SHP77 treated with DMSO at 0.1 percent for 48 hours (cell line): ENCODE measurements at places on chromosomes 1 and 21.

GRCh38 chr1:92973203-92973897, 12.1 kb upstream of the DIPK1A start:
- no peak for DNase-seq

GRCh38 chr1:228898582-228898992, 163.3 kb downstream of the RHOU start:
- DNase-seq: no peak

GRCh38 chr1:45840704-45841103, 37.3 kb downstream of the MAST2 start:
- DNase-seq: no peak

- no peak for DNase-seq
Measured at GRCh38 chr1:17375651-17376050, 3.7 kb downstream of the PADI6 start.

DNA sequence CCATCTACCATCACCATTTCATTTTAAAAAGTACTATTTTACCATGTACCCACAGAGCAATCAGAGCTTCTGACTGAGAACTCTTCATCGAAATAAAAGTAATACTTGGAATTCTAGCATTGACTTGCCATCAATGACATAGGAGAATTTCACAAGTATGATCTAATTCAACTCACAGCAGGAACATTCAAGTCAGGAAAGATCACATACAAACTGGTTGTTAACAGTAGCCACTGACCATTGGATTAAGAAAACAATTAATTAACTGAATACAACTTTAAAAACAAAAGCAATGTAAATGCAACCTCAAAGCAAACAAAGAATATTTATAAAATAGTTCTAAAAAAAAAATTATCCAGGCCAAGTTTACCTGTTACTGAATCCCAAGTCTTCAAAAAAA, 18.8 kb downstream of the RNF115 start:
- no peak for DNase-seq

GRCh38 chr1:164361927-164362326, 197.1 kb upstream of the PBX1 start:
- DNase-seq: no peak

DNA sequence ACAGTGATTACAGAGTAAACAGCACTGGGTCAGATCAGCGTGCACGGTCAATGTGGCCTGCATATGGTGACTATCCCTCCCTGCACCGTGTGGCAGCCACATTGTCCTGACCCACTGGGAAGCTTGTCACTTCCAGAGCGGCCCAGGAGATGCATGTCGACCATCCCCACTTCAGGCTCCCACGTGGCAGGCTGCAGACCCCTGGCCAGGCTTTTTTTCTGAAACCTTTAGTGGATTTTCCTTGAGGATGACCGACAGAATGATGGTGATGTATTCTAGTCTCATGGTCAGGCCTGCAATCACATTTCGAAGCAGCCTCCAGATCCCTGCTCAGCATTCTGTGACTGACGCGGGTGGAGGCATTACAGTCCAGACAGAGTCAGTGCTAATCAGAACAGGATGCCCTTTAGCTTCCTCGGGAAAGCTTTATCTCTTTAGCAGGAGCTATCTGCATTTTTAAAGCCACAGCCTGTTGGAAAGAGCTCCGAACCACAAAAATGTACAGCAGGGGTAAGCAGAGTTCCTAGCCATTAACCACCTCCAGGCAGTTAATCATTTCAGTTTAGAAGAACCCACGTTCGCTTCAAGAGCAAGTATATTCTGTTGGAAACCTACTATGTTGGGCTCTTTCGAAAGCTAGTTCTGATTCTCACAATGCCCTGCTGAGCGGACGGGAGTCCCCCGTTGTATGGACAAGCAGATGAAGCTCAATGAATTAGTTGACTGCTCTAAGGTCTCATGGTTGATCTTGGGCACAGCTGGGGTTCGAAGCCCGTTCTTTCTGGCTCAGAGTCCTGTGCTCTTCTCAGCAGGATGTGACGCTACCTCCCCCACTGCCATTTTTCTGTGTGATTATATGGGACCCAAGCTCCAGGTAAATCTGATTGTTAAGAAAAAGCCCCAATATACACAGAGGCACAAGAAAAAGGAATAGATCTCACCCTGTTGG, 56.5 kb downstream of the IRF2BP2 start:
- no peak for DNase-seq

DNA sequence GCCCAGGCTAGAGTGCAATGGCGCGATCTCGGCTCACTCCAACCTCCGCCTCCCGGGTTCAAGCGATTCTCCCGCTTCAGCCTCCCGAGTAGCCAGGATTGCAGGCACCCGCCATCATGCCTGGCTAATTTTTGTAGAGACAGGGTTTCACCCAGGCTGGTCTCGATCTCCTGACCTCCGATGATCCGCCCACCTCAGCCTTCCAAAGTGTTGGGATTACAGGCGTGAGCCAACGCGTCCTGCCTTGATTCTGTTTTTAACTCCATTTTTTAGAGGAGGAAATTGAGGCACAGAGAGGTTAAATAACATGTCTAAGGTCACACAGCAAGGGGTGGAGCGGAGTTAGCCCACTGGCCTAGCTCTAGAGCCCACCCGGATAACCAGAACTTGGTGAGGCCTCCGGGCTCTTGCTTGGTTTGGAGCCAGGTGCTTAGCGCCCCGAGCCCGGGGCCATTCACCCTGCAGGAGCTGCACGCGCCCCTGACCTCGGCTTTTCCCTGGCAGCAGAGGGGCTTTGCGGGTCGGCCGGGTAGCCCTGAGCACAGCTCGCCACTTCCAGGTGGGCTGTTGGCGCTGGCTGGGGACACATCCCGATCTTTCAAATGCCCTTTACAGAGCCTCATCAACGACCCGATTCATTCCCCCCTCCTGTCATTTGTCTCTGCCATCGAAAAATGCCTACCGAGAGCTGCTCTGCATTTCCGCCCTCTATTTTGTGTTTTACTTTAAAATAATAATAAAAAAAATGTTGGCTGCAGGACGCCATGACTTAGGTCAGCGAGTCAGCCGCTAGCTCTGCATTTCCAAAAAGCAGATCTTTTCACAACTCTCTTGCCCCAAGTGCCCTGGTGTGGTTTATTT, 11.2 kb downstream of the SIM2 start:
- DNase-seq: no peak
